ENCODE measurements at places on chromosomes 2 and 18. TPM values are rescaled to one million over a fixed set of nuclear protein-coding genes. Genes with fewer than 3 reads are reported as not detected.

- no peak for DNase-seq
- no peaks in the 10 kb centered on the region for H3K36me3 ChIP-seq
- H3K27ac ChIP-seq, result no peak overlapping the region
These were observed 331 bp downstream of the SERPINE2 start for GRCh38 chr2:224038830-224039079.

DNA sequence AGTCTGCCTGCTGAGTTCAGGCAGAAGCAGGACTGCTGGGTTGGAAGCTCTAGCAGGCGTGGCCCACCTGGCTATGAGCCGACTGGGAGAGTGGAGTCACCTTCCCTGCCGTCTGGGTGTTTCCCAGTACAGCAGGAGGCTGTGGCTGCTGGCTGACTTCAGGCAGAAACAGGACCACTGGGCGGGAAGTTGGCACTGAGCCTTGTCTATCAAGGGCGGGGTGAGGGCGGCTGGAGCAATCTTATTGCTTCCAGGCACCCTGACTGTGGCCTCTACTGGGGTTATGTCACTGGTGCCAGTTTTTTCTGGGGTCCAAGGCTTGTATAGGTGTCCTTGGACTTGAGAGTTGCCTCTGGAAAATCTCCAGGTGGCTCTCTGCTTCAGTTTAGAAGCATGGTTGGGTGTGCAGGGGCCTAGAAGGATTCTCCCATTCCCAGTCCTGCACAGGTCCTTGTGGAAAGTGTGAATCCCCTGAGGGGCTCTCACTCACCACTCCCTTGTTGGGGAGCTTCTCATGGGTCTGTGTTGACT lies 30.5 kb downstream of the LTBP1 start:
- H3K4me3 ChIP-seq, result no peak overlapping the region
- peak; percentile 83 for DNase-seq
- no peaks in the 10 kb centered on the region for H3K4me1 ChIP-seq
- no peaks in the 10 kb centered on the region for H3K27me3 ChIP-seq
- no peak overlapping the region for H3K27ac ChIP-seq

GRCh38 chr2:7024261-7024660 lies 107.0 kb downstream of the RNF144A start:
- no peak overlapping the region for H3K4me3 ChIP-seq
- peak overlapping the region; percentile 34 for H3K27ac ChIP-seq
- H3K4me1 ChIP-seq, result peaks cover 30% of the 10 kb centered on the region
- DNase-seq, result peak; percentile 66

GRCh38 chr2:224180810-224181209 lies 141.7 kb upstream of the SERPINE2 start:
- no peaks in the 10 kb centered on the region for H3K36me3 ChIP-seq
- H3K4me1 ChIP-seq, result no peaks in the 10 kb centered on the region
- no peaks in the 10 kb centered on the region for H3K27me3 ChIP-seq
- DNase-seq, result no peak
- H3K4me3 ChIP-seq, result no peak overlapping the region
- H3K27ac ChIP-seq, result no peak overlapping the region

Gene SOX11
- not detected for total RNA-seq

Gene AP1S3
- 2.5 TPM for total RNA-seq

Gene UGT1A4
- total RNA-seq, result 0.19 TPM

Measured in pancreas (tissue), 10 donors.